CD4-positive, alpha-beta T cell treated with Interleukin-21 for 1 hour (primary cell): ENCODE measurements at places on chromosomes 1 and 21.

- DNase-seq = no peak
Measured at GRCh38 chr1:22673486-22674409, 20.7 kb downstream of the C1QB start.

DNA sequence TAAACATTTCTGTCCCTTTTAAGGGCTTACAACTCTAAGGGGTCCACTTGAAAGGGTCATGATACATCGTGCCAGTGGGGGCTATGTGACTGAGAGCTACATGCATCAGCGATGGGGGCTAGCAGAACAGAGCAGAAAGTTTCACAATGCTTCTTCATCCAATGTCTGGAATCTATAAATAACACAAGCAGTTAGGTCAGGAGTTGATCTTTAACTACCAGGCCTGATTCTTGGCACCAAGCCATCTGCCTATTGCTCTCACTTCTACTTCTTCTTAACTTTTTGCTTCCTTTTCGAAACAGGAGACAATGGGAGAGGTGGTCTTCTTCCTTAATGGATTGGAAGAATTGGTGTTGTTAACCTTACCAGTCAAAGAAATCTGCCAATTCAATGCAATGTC, 410.0 kb downstream of the TGFB2 start:
- no peak for DNase-seq

DNA sequence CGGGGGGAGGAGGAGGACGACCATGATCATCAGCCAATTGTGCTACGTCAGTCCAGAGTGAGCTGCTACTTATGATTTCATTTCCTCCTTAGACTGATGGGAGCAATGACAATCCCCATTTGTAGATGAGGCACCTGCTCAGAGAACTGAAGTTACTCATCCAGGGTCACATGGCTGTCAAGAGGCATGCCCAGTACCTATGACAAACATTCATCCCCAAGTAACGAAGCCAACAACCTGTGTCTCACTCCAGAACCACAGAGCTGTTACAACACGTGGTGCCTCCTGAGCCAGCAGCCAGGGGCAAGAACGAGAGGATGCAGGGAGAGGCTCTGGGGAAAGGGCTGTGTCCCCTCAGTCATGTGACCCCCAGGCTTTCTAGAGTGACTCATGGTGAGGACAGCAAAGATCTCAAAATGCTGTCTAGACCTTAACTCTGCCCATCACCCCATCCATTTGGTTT, 93.6 kb downstream of the SIM2 start:
- no peak for DNase-seq

- DNase-seq = no peak
Measured at GRCh38 chr1:18448889-18449288, 31.8 kb upstream of the KLHDC7A start.

DNA sequence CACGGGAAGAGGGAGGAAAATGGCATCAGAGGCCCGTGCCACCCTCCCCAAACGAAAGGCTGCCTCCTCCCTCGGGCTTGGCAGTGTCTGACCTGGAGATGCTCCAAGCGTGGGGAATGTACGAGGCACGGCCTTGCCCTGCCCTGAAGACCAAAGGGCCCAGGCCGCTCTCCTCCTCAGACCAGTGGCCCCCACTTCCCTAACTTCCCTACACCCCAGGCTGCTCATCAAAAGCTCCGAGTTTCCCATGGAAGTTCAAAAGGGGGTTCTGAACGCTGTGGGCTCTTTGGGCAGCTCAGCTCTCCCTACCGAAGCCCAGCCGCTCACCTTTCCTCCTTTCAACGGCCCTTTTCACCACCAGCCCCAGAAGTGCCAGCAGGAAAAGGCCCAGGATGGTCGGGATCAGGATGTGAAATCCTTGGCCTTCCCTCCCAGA, 11.8 kb downstream of the FCMR start:
- DNase-seq = no peak

- DNase-seq = peak; percentile 48
Measured at GRCh38 chr1:27602462-27603308, 1.3 kb downstream of the AHDC1 start.

GRCh38 chr1:76835203-76835602, 32.1 kb upstream of the ST6GALNAC5 start:
- no peak for DNase-seq

GRCh38 chr1:92695104-92695503, 89.8 kb downstream of the EVI5 start:
- no peak for DNase-seq

GRCh38 chr1:34591751-34592629, 162.9 kb upstream of the GJB5 start:
- DNase-seq = no peak

GRCh38 chr1:29669912-29670311, 433.6 kb downstream of the PTPRU start:
- DNase-seq = no peak

DNA sequence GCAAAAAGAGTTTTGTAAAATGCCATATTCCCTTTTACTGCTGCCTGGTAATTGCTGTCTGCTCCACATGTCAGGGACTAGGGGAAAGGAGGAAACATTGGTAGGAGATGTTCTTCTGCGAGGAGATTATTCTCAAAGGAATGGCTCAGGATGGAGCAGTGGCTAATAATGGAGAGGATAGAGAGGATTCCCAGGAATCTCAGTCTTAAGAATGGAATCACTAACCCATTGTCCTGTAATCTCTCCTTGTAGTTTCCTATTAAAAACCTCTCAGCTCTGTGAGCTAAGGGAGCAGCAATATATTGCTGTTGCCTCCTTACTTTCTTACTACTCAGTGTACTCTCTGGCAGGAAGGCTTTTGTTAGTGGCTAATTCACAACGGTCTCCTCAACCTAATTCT, 175.4 kb downstream of the HS2ST1 start:
- no peak for DNase-seq

DNA sequence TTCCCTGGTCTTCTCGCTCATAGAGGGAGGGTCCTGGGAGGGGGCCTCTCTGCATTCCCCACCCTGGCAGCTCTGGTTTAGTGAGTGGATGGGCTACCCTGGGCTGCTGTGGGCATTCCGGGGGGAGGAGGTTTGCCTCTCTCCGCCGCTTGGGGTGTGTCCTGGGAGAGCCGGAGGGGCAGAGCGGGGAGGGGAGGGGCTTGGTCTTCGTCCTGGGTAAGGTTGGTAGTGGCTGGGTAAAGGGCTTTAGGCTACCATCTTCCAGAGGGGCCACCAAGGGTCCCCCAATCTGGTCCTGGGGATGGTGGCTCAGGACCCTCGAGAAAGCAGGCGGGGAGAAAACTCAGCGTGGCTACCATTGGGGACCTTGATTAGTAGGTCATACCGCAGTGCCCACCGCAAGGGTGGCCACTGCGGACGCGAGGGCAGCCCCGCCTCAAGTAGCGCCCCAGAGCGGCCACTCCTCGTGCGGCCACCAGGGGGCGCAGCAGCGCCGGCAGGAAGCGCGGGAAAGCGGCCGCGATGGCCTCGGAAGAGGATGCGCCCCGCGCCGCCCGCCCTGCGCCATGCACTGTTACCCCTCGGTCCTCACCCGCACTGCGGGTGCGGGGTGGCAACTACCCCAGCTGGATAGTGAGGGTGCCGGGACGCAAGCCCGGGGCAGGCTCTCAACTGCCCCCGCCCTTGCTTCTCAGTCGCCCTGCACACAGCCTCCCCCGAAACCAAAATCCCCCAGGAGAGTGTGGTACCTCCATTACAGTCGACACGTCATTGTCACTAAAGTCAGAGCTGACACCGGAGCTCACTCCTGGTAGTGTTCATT, 44.1 kb upstream of the SLC25A33 start:
- peak; percentile 62 for DNase-seq

- DNase-seq = no peak
Measured at GRCh38 chr1:154871374-154871773, 1.3 kb upstream of the KCNN3 start.

- no peak for DNase-seq
Measured at GRCh38 chr1:56436912-56437417, 142.4 kb downstream of the PLPP3 start.
